ENCODE measurements at places on chromosomes 12 and 14.

GRCh38 chr14:44030831-44031383 lies 476.2 kb downstream of the FSCB start:
- no peak for DNase-seq

GRCh38 chr12:6461401-6462233 lies 8.9 kb downstream of the VAMP1 start:
- DNase-seq, result no peak

- DNase-seq, result no peak
These were observed 108.4 kb downstream of the GPR135 start for GRCh38 chr14:59356767-59357166.

DNA sequence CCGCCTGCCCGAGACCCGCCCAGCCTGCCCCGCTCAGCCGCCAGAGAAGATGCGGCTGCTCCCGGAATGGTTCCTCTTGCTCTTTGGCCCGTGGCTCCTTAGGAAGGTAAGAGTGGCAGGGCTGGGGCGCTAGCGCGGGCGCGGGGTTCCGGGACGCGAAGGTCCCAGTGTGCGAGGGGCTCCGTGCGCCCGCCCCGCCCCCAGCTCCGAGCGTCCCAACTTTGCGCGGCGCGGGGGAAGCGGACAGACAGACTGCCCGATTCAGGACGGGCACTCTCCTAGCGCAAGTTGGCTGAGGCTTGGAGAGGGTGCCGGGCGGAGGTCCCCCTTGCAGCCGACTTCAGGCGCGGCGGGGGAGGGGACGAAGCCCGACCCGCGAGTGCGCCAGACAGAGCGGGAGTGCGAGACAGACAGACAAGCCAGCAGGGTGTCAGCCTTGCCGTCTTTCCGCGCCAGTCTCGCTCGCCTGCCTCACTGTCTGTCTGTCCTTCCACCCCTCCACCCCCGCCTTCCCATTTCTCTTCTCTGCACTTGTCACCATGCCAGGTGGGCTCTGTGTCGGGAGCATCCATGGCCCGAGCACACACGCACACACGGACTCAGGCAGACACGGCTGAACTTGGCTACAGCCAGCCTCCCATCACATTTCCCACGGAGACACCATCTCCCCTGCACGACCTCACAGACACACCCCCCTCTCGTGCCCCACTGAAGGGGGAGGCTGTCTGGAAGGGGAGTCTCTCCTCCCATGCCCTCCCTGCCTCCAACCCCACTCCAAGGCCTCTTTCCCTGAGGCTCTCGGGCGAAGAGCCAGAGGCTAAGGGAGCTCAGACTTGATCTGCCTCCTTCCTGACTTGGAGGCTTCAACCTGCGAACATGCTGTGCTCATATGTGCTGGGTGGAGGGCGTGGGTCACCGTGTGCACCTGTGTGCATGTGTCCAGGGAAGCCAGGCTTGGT lies 606 bp downstream of the NXPH4 start:
- peak; percentile 61 for DNase-seq

DNA sequence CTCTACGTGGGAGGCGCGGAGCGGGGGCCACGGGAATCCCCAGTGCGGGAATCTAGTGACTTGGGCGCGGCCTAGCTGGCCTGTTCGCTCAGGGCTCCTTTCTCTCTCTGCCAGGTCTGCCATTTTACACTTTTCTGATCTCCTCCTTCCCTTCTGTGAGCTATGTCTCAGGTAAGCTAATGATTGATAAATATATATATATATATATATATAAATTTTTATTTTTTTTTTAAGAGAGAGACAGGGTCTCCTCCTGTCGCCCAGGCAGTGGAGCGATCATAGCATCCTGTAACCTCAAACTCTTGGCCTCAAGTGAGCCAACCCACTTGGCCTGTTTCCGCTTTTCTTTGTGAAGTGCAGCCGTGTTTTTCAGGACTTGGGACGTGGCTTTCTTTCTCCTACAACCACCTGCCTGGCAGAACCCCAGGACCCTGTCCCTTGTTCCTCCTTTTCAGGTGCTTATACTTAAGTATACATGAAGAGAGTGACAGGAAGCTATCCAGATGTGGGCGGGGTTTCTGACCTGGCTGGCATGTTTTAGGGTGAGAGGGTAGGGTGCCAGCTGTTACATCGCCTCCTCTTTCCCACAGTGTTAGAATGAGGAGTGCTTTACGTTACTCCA lies 547 bp downstream of the ZNF140 start:
- DNase-seq, result peak; percentile 18

DNA sequence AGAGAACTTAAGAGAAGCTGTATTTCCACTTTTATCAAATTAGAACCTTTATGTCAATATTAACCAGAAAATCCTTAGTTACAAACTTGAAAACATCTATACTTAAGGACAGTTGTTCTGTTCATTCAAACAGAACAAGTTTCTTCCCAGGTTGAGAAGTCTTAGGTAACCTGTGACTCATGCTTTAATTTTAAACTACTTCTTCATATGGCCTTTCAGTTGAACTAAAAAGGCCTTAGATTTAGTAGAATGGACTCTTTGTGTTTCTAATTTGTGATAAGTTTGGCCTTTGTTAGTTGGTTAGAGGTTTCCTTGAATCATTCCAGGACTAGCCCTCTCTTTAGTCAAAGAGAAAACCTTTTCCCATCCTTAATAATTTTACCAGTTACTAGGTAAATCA lies 274.2 kb downstream of the FUT8 start:
- no peak for DNase-seq

- DNase-seq, result no peak
These were observed 128.6 kb upstream of the HIF1A start for GRCh38 chr14:61566537-61567225.

- DNase-seq, result no peak
These were observed 573.8 kb downstream of the SOX5 start for GRCh38 chr12:23375621-23376020.

GRCh38 chr12:45284096-45284901 lies 68.4 kb downstream of the ANO6 start:
- peak; percentile 40 for DNase-seq

Measured in retina (tissue), 1 donor.